Activated T-cell treated with anti-CD3 and anti-CD28 coated beads, Interleukin-2, amount 50 U/mL, for 48 hours (primary cell): ENCODE measurements at places on chromosomes 6 and 20.

- no peak for DNase-seq
Observed at GRCh38 chr6:140931581-140931980, 1201.1 kb upstream of the GJE1 start.

DNA sequence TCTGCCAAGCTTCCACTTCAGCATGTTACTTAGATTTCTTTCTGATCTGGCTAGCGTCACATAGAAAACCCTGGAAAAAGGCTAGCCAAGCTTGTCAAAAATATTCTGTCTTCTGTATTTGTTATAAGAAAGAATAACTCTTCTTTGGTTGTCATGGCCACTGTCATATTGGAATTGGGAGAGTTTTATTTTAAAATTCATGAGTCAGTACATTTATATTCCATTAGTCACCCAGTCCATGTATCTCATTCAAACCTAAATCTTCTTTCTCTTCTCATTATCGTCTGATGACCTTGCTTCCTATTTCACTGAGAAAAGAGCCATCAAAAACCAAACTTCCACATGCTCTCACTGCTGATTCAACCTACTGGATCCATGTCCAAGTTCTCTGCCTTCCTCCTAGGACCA lies 65.7 kb downstream of the EPM2A start:
- no peak for DNase-seq

DNA sequence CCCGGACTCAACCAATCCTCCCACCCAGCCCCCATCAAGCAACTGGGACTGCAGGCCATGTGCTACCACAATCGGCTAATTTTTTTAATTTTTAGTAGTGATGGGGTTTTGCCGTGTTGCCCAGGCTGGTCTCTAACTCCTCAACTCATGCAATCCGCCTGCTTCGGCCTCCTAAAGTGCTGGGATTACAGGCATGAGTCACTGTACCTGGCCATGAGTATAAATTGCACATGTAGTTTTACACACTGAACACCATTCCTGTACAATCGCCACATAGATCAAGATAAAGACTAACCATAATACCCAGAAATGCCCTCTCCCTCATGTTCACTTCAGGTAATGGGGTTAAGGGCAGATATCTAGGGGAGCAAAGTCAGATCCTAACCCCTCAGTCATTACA lies 26.4 kb downstream of the TRPC4AP start:
- no peak for DNase-seq

DNA sequence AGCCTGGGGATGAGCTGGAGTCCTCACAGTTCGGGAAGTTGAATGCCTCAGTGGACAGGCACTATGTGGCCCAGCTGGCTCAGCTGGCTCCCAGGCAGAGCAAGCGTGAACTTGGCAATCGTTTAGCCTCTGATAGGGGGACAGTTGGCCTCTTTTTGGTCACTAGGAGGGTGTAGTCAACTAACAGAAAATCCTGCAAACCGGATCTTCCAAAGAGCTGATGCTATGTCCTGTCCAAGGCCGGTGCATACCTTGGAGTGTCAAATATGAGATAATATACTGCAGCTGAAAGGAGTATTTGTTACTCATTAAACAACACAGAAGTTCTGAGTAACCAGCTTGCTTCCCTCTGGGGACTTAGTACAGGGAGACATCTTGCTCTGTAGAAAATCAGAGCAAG lies 126.2 kb upstream of the EXOC2 start:
- no peak for DNase-seq

GRCh38 chr6:139640448-139640847 lies 266.0 kb upstream of the CITED2 start:
- no peak for DNase-seq

DNA sequence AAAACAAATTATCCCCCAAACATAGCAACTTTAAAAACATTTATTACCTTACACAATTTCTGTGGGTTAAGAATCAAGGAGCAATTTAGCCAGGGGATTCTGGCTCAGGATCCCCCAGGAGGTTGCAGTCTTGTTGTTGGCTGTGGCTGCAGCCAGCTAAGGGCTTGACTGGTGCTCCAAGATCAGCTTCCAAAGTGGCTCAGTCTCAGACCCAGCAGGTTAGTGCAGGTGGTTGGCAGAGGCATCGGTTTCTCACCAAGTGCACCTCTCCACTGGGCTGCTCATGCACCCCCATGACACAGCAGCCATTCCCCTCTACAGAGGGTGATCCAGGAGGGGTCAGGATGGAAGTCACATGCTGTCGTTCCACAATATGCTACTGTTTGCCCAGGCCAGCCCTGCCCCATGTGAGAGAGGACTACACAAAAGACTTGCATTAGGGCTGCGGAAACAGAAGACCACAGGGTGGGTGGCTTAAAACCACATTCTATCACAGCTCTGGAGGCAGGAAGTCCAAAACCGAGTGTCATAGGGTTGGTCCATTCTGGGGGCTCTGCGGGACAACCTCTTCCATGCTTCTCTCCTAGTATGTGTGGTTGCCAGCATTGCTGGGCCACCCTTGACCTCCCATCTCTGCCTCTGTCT lies 125.8 kb downstream of the C6orf118 start:
- no peak for DNase-seq

DNA sequence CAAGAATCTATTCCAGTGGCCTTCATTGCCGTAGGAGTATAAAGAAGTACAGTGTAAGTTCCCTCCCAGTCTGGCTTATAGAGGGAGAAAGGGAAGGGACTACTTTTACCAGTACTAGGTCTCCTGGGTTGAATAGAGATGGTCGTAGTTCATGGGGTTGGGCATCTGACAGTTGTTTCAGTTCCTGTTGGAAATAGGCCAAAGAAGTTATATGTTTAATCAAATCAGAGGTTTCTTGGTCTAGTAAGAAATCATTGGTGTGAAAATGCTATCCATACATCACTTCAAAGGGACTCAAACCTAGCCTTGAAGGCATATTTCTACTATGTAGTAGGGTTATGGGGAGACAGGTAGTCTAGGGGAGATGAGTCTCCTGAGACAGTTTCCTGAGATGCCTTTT lies 45.6 kb upstream of the MAN1A1 start:
- no peak for DNase-seq

- no peak for DNase-seq
Observed at GRCh38 chr6:72367439-72367838, 254.4 kb upstream of the KCNQ5 start.

- DNase-seq = no peak
Observed at GRCh38 chr20:1935696-1936366, 40.6 kb downstream of the SIRPA start.

DNA sequence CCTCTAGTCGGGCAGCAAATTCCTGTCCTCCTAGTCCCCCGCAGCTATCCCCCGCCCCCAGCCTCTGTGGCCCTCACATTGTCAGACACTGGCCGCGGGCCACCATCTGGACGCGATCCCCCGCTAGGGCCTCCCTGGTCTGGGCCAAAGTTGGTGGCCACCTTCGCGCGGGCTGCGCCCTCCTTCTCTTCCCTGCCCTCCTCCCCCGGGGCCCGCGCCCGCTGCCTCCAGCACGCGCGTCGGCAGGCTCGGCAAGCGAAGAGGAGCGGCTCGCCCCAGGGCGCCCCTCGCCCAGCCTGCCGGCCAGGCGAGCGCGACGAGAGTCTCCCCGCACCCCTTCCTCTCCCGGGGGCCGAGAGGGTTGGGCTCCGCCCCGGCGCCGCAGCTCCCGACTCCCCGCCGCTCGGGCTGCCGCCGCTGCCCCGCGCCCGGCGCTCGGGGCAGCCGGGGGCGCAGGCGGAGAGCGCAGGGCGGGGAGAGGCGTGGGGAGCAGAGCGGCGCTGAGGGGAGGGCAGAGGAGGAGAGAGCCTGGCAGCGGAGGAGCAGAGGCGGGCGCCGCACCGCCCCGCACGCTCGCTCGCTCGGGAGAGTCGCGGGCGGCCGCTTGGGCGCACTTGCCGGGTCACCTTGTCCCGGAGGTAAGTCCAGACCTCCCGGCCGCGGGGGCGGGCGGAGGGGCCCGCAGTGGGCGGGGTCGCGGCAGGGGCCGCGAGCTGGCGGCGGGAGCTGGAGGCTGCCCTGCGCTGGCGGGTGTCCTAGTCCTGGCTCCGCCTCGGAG lies at the start of gene SYNDIG1:
Gene SYNDIG1 (plus strand): TSS at position 514 of the 778 bp plus-strand sequence. CDS start 73,469 bp downstream, outside the sequence.
- DNase-seq = peak; percentile 19

GRCh38 chr6:4162370-4162769 lies 27.0 kb upstream of the ECI2 start:
- DNase-seq = no peak
